Ascending aorta (tissue), 2 donors: ENCODE measurements at places on chromosomes 6 and 20. TPM values are rescaled to one million over a fixed set of nuclear protein-coding genes. Genes with fewer than 3 reads are reported as not detected.

- no peak for DNase-seq
Observed at GRCh38 chr20:25045343-25045712, 12.6 kb downstream of the ACSS1 start.

GRCh38 chr6:69338431-69339162, 458.2 kb downstream of the LMBRD1 start:
- no peak for DNase-seq

TMEM244 gene
- not detected for total RNA-seq

DNA sequence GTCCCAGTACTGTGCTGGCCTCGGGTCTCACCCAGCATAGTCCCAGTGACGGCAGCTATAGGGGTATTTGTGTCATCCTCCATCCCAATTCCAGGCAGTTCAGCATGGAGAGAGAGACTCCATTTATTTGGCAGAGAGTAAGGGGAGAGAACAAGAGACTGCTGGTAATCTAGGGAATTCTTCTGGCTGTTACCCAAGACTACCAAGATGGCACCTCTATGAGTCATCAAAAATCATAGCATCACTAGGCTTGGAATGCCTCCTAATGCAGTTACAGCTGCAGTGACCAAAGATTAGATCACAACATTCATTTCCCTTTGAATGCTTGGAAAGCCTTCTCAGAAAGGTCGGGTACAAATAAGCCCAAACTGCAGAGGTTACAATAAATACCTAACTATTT, 660.4 kb upstream of the FLRT3 start:
- no peak for DNase-seq

SCGN gene
- not detected for total RNA-seq

GRCh38 chr6:10033223-10033829, 381.5 kb downstream of the TFAP2A start:
- DNase-seq = no peak

EYS gene
- not detected for total RNA-seq

- DNase-seq = no peak
Observed at GRCh38 chr20:40741507-40742106, 52.6 kb upstream of the MAFB start.

- no peak for DNase-seq
Observed at GRCh38 chr6:73079978-73080377, 145.3 kb downstream of the KHDC1L start.

SNAI1 gene
- 64.4 TPM for total RNA-seq

DNA sequence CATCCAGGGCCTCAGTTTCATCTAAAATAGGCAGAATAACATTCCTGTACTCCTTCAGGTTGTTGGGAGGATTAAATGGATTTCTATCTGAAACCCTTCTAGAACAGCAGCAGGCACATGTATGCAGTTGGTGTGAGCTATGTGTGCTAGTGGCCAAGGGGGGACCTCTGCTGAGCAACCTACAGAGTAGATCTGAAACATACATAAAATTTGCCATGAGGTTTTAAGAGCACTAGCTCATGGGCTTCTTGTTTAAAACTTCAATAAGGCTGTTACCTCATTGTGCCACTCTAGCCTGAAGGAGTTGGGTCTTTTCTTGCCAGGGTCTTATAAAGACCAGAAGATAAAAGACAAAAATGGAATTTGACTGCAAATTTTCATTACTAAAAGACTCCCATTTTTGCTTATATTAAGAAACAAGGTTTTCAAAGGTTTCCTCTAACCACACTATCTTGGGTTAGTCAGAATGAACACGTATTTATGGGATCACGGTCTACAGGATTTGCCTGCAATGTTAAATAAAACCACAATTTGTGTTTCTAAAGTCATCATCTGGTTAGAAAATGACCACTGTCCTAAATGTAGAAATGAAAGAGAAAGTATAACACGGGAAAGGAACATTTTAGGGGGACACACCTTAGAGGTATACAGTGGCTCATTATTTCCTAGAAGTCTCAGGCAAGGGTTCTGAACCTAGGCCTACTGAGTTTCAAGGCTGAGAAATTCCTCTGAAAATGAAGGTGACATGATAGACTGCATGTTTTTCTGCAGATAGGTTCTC, 144.9 kb upstream of the OLIG3 start:
- no peak for DNase-seq

- no peak for DNase-seq
Observed at GRCh38 chr6:49911252-49911651, 44.9 kb upstream of the CRISP1 start.

BCAS1 gene
- total RNA-seq = not detected

DNA sequence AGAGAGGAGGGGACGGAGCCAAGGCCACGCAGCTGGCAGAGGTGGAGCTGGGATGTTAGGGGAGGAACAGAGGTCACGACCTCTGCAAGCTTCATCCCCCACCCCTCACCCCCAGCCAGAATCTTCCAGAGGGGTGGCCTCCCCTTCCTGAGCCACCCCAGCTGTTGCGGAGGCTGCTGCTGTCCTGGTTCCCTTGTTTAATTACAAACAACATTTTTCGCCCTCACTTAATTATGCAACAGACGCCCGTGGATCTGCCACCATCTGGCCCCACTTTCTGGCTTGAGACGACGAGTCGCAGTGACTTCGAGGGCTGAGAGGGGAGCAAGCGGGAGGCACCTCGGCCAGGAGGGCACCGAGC, 153.7 kb upstream of the PTPN1 start:
- DNase-seq = no peak

WFDC12 gene
- total RNA-seq = not detected

DNA sequence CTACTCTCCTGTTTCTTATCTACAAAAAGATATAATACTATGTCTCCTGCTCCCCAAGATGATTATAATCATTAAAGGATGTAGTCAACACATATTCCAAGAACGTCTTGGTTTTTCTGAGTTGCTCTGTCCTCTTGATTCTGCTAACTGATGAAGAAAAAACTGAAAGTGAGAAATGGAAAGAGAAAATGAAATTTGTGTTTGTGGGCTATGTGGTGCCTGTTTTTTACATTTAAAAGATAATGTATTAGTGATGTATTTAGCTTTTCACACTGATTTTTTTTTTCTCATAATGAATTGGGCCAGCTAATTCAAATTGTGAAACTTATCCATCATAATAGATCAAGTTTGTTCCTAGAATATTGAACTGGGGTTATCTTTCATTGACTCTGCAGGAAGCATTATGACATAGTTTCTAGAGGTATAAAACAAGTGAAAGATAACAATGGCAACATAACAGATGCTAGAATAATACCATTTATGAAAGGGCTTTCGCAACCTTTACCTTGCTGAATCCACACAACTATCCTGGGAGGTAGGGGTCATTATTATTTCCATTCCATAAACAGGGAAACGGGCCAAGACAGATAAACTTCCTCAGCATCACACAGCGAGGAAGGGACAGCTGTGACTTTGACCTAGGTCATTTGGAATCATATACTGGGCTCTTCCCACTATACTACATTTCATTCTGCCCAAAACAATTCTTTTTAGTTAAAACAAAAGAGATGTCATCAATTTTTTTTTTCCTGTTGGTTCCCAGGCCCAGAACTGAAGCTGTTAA, 336.7 kb downstream of the GJA1 start:
- no peak for DNase-seq

- DNase-seq = no peak
Observed at GRCh38 chr6:45626087-45626891, 248.6 kb upstream of the SUPT3H start.

DNA sequence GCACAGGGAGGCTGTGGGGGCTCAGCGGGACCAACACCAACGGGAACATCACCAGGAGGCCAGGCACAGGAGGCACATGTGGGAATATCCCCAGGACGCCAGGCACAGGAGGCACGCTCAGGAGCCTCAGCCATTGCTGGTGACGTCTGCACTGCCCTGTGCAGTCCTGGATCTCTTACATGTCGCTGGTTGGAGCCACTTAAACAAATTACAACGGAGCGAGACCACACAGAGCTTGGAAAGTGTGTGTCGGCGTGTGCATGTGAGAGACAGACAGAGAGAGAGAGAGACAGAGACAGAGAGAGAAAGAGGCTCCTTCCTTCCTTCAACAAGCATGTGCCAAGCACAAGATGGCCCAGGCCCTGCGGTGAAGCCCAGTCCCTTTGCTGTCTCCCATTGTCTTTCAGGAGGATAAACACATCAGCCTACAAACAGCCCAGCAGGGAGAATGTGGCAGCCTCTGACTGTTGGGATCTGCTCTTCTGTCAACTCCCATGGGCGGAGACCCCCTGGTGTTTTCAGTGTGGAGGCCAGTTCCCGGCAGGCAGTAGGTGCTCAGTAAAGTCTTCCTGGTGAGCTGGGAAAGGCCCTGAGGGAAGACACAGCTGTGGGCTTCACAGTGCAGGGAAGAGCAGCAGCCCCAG, 112.7 kb upstream of the THBS2 start:
- DNase-seq = no peak

GRCh38 chr20:50563133-50563944, 53.2 kb downstream of the PTPN1 start:
- DNase-seq = no peak

ZNF334 gene
- total RNA-seq = not detected

SOD2 gene
- total RNA-seq = 205 TPM

DNA sequence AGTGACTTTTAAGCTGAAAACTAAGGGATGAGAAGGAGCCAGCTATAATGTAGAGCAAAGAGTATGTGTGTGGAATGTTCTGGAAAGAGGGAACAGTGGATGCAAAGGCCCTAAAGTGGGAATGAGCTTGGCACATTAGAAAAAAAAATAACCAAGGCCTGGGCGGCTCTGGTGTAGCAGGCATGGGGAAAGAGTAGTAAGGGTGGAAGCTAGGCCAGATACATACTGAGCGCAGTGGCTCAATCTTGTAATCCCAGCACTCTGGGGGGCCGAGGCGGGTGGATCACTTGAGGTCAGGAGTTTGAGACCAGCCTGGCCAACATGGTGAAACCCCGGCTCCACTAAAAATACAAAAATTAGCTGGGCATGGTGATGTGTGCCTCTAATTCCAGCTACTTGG, 8.4 kb downstream of the GGT7 start:
- DNase-seq = no peak

DNA sequence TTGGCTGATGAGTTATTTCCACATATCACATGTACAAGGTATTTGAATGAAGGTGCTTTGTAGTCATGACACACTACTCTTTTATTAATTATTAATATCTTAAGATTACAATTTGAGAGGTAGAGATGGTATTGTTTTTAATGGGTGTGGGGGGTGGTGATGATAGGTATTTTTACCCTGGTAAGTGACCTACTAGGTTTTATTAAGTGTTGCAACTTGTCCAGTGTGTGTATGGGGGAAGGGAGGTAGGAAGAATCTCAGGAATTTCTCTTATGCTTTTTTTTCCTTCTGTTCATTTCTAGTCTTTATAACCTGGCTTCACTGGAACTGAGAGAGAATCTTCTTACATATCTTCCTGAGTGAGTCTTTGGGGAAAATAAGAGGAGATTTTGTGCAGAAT, 101.4 kb downstream of the LRRC1 start:
- DNase-seq = no peak

PTGIS gene
- total RNA-seq = 288 TPM

- no peak for DNase-seq
Observed at GRCh38 chr6:85111481-85112011, 338.3 kb upstream of the NT5E start.

PDYN gene
- total RNA-seq = not detected

TRIM15 gene
- total RNA-seq = not detected
